ENCODE measurements at places on chromosomes 5 and 9.
A peak's percentile ranks its signal among the peaks of the same experiment; 100 is the strongest.

GRCh38 chr5:79567926-79568549, 44.2 kb upstream of the TENT2 start:
- no peak for DNase-seq

GRCh38 chr5:145980259-145980658, 43.9 kb downstream of the SH3RF2 start:
- no peak for DNase-seq

DNA sequence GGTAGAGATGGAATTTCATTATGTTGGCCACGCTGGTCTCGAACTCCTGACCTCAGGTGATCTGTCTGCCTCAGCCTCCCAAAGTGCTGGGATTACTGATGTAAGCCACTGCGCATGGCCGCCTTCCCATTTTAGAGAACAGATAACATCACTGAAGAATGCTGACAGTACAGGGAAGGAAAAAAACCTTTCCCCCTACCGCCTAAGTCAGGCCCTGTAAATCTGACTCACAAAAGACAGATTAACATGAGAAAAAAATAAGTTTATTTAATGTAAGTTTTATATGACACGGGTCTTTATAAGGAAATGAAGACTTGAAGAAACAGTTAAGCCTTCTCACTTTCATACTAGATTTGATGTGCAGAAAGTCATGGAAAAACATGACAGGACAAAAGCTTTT, 227.2 kb upstream of the ZNF608 start:
- no peak for DNase-seq

- DNase-seq: peak; percentile 31
Observed at GRCh38 chr5:133469252-133469651, 143.1 kb downstream of the FSTL4 start.

GRCh38 chr5:174381241-174381640, 335.7 kb downstream of the NSG2 start:
- no peak for DNase-seq
